ENCODE measurements at places on chromosomes 11 and 22.

DNA sequence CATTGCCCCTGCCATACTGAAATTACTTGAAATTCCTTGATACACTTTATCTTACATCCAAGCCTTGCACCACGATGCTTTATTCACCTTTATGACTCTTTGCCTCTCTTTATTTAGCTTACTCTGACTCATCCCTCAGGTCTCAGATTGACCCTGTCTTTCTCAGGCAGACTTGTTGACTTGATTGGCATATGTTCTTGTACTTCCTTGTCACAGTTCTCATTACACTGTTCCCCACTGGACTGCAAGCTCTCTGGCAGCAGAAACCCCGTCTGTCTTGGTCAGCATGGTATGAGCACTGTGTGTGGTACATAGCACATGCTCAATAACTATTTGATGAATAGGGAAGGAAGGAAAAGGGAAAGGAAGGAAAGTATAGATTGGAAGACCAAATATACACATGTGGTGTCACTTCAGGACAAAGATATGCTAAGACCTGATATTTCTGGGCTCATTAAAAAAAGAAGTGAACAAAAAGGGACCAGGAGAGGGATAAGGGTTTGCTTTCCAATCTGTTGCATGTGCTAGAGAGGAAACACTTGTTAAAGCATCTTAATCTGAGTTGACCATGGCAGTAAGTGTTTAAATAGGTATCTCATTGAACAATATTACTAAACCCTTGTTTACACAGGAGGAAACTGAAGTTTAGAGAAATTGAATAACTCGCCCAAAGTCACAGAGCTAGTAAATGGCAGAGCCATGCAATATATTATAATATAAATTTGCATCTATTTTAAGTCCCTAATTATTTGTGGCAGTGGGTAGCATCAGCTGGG, 7.2 kb downstream of the LYVE1 start:
- no peaks in the 10 kb centered on the region for H3K4me1 ChIP-seq
- no peak for DNase-seq
- H3K36me3 ChIP-seq = peaks cover 28% of the 10 kb centered on the region
- H3K27me3 ChIP-seq = no peaks in the 10 kb centered on the region
- H3K27ac ChIP-seq = no peak overlapping the region

DNA sequence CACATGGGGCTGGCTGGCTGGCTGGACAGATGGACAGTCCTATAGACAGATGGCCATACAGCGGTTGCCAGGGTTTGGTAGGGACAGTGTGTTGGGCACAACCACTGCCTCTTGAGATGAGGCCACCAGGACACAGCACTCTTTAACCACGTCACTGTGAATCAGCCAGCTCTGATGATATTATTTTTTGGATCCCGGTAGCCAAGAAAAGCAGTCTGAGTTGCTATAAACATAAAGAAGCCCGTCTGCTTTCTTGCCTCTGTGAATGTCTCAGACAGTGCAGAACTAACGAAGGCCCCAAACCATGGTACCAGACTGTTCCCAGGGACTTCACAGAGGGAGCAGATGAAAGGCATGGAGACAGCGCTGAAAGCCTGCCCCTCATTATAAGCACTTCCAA, 115.9 kb upstream of the CSNK2A3 start:
- no peaks in the 10 kb centered on the region for H3K27me3 ChIP-seq
- peaks cover under 1% of the 10 kb centered on the region for H3K4me1 ChIP-seq
- no peak for DNase-seq
- H3K27ac ChIP-seq = no peak overlapping the region

- H3K4me3 ChIP-seq = no peak overlapping the region
- no peaks in the 10 kb centered on the region for H3K4me1 ChIP-seq
- no peaks in the 10 kb centered on the region for H3K36me3 ChIP-seq
- no peaks in the 10 kb centered on the region for H3K27me3 ChIP-seq
Measured at GRCh38 chr11:29780756-29781155, 236.1 kb downstream of the KCNA4 start.

- no peak overlapping the region for H3K27ac ChIP-seq
- no peaks in the 10 kb centered on the region for H3K4me1 ChIP-seq
- peak; percentile 12 for DNase-seq
- no peak overlapping the region for H3K4me3 ChIP-seq
Measured at GRCh38 chr22:26632422-26633155, 10.8 kb downstream of the CRYBA4 start.

- no peaks in the 10 kb centered on the region for H3K27me3 ChIP-seq
- no peaks in the 10 kb centered on the region for H3K4me1 ChIP-seq
- H3K36me3 ChIP-seq = no peaks in the 10 kb centered on the region
- DNase-seq = no peak
- no peak overlapping the region for H3K4me3 ChIP-seq
- H3K27ac ChIP-seq = no peak overlapping the region
Measured at GRCh38 chr11:32137263-32137662, 46.4 kb downstream of the RCN1 start.

DNA sequence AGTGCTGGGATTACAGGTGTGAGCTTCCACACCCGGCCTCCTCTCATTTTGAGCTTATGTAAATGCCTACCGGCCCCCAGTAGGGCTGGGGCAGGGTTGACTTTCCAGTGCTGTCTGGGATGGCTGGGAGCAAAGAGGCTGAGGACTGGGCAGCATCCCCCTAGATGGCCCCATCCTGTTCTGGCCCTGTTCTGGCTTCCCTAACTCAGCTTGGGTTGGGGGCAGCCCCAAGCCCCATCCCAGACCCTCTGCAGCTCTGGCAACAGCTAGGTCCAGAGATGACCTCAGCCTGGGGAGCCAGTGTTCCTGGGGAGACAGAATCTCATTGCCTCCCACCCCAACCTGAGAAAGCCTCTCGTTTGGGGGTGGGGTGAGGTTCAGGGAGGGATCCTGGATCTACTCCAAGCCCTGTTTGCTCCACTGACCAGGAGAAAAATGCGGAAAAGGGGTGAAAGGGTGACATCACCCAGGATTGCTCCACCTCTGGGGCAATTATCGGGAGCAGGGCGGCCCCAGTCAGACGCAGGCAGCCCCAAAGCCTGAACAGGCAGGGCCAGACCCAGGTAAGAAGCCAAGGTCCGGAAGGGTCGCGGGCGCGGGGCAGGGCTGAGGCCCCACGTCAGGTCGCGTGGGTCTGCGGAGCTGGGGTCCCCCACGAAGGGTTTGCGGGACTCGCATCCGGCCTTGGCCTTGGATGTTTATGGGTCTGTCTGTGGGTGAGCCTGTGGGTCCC, at the start of gene PNPLA2:
Gene PNPLA2, plus strand, starts transcription at position 519 of the 733 bp plus-strand sequence. CDS start 805 bp downstream, outside the sequence.
- peaks cover 14% of the 10 kb centered on the region for H3K36me3 ChIP-seq
- no peaks in the 10 kb centered on the region for H3K27me3 ChIP-seq
- DNase-seq = peak; percentile 51
- H3K4me1 ChIP-seq = peaks cover 34% of the 10 kb centered on the region
- H3K27ac ChIP-seq = peak within 1 kb of the TSS; percentile 96
- peak within 1 kb of the TSS; percentile 59 for H3K4me3 ChIP-seq

DNA sequence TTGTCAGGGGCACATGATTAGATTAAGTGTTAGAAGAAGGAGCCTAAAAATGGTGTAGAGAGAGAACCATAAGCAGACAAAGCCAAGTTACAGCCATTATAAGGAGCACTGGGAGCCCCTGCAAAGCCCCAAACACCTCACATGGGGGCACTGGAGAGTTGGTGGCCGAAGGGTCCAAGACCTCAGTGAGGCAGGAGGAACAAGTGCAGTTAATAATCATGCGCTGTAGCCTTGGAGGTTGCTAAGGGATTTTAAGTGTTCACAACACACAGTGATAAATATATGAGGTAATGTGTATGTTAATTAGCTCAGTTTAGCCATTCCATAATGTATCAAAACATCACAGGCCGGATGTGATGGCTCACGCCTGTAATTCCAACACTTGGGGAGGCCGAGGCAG, 54.4 kb upstream of the JAM3 start:
- DNase-seq = no peak
- H3K27ac ChIP-seq = no peak overlapping the region
- no peaks in the 10 kb centered on the region for H3K4me1 ChIP-seq
- H3K4me3 ChIP-seq = no peak overlapping the region
- no peaks in the 10 kb centered on the region for H3K36me3 ChIP-seq

DNA sequence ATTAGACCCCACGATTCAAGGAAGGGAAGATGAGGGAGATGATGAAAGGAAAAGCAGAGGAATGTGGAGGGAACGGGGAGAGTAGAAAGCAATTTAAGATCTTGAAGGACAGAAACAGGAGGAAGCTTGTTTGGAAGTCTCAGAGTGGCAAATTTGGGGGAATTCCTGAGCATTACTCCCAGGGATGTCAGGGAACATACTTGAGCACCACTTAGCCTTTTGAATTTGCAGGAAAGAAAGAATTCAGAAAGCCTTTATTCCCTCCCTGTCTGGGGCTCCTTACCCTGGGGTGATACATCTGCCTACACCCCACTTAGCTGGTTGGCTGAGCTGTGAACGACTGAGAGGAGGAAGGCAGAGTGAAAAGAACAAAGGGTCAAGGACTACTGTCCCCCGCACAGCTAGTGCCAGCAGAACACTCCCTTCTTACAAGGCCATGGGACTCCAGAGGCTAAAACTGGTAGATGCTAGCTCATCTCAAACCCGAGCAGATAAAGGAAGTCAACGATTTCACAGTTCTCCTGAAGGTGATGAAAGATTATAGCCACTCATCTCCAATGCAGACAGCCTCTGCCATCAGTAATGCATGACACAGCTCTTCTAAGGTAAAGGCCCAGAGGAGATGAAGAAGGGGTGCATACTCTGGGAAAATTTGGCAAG, 84.0 kb upstream of the AKIP1 start:
- no peaks in the 10 kb centered on the region for H3K27me3 ChIP-seq
- no peaks in the 10 kb centered on the region for H3K36me3 ChIP-seq
- peaks cover 10% of the 10 kb centered on the region for H3K4me1 ChIP-seq

- H3K27me3 ChIP-seq = peaks cover 43% of the 10 kb centered on the region
- no peaks in the 10 kb centered on the region for H3K4me1 ChIP-seq
- H3K27ac ChIP-seq = no peak within 1 kb of the TSS
- H3K36me3 ChIP-seq = no peaks in the 10 kb centered on the region
- DNase-seq = no peak
- H3K4me3 ChIP-seq = no peak within 1 kb of the TSS
Measured at GRCh38 chr22:19524170-19525115, at the start of gene CLDN5. Gene CLDN5 (minus strand): TSS chr22:19524410. CDS start chr22:19524255, 155 bp downstream.

GRCh38 chr22:19420321-19420720, 11.2 kb downstream of the HIRA start:
- no peak overlapping the region for H3K27ac ChIP-seq
- no peak overlapping the region for H3K4me3 ChIP-seq
- H3K27me3 ChIP-seq = no peaks in the 10 kb centered on the region
- peaks cover 15% of the 10 kb centered on the region for H3K4me1 ChIP-seq

DNA sequence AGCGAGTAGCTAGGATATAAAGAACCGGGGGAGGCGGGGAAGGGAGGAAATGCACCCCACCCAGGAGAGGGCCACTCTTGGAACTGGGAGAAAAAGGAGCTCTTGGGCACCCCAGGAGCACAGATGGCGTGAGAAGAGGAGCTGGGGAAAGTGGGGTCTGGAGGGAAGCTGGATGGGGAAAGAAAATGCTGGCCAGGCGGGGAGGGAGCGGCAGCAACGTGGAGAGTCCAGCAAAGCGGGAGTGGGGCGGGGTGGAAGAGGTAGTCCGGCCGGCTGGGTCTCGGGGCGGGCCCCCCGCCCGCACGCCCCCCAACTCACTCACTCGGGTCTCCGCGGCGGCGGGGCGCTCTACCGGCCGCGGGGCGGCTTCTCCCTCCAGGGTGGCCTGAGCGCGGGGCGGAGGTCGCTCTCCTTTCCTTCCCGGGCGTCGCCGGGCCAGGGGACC, 522 bp downstream of the TOB2 start:
- peak overlapping the region; percentile 54 for H3K4me3 ChIP-seq
- H3K4me1 ChIP-seq = peaks cover 39% of the 10 kb centered on the region
- H3K27me3 ChIP-seq = no peaks in the 10 kb centered on the region
- no peaks in the 10 kb centered on the region for H3K36me3 ChIP-seq

GRCh38 chr11:98944461-98944860, 76.3 kb upstream of the CNTN5 start:
- no peaks in the 10 kb centered on the region for H3K36me3 ChIP-seq
- H3K4me1 ChIP-seq = no peaks in the 10 kb centered on the region
- no peak for DNase-seq
